Left cardiac atrium (tissue), 4 donors: ENCODE measurements at places on chromosomes 1 and 21.
A peak's percentile ranks its signal among the peaks of the same experiment; 100 is the strongest.

GRCh38 chr21:45632160-45632559, 11.4 kb upstream of the PCBP3 start:
- no peak for DNase-seq

DNA sequence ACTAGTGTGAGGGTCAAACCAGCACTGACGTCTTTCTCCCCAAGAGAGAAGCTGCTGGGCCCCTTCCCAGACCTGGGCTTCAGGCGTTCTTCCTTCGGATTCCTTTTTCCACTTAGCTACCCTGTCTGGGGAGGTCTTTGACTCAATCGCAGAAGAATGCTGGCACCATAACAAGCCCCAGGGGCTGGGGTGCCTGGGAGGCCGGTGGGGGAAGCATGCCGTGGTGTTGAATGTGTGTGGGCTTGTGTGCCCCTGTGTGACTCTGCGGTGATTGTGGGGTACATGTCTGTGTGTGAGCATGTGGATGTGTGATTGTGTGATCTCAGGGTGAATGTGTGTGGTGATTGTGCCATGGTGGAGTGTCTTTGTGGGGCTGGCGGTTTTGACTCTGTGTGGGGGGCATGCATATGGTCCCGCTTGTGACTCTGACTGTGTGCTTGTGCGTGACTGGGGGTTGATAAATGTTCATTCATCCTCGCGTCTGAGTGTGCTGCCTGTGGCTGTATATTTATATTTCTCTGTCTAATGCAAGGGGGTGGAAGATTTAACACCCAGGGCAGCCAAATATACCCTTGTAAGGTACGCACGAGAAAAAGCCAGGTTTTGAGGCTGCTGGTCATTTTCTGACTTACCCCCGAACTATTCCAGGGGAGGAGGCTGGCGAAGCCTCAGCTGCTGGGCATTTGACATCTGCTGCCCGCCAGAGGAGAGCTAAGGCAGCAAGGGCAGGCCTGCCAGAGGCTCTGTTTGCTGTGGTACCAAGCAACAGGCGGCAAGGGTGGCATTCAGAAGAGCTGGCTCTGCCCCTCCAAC, 1.1 kb upstream of the SYNC start:
- peak; percentile 52 for DNase-seq

DNA sequence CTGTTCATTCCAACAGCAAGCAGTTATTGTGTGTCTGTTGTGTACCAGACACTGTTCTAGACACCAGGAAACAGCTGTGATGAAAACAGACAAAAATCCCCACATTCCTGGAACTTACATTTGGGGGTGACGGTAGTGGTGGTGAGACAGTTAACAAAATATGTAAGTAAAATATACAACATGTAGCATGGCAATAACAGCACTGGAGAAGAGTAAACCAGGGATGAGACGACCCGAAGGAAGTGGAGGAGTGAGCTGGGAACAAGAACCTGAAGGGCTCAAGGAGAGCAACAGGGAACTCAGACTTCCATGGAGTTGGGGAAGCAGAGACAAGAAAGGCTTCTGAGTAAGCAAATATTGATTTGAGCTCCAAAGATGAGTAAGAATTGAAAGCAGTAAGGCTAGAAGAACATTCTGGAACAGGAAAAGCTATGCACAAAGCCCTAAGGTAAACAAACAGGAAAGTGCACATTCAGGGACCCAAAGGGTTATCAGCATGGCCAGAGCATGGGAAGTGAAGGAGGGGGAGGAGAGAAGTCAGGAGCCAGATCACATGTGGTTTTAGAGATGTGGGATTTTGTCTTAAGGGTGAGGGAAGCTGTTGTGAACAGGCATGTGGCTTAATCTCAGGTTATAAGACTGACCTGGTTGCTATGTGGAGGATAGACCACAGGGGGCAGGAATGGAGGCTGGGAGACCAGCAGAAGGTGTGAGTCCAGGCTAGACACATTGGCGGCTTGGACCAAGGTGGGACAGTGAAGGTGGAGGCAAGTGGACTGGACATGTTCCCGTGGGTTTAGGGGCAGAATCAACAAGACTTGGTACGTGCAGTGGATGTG, 7.3 kb downstream of the CSF1 start:
- no peak for DNase-seq

- no peak for DNase-seq
These were observed 55.5 kb downstream of the MPZL1 start for GRCh38 chr1:167777269-167777650.

- DNase-seq: no peak
These were observed 41.6 kb downstream of the PCNX2 start for GRCh38 chr1:233253832-233254331.

DNA sequence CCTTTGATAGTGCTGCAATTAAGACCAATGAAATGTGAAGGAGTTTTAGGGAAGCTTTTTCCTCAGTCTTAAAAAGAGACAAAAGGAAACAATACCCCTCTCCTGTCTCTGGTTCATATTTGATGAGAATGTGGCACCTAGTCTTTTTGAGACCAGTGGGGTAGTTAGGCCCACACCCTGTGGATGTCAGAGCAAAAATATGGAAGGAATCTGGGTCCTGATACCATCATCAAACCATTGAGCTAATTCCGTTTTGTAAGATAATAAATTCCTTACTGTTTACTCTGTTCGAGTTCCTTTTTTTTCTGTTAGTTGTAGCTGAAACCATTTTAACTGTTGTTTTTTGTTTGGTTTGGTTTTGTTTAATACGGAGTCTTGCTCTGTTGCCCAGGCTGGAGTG, 33.3 kb downstream of the PTPRC start:
- DNase-seq: no peak
